ENCODE measurements at places on chromosomes 6 and 20.

GRCh38 chr6:134162932-134163331 is 110.5 kb upstream of the SLC2A12 start:
- H3K27me3 ChIP-seq: no peaks in the 10 kb centered on the region
- H3K4me1 ChIP-seq: no peaks in the 10 kb centered on the region
- DNase-seq: no peak
- H3K27ac ChIP-seq: no peak overlapping the region
- no peaks in the 10 kb centered on the region for H3K36me3 ChIP-seq

GRCh38 chr6:9521152-9521530 is 893.7 kb downstream of the TFAP2A start:
- H3K27ac ChIP-seq: no peak overlapping the region
- H3K4me3 ChIP-seq: no peak overlapping the region
- H3K4me1 ChIP-seq: no peaks in the 10 kb centered on the region
- DNase-seq: no peak
- H3K36me3 ChIP-seq: no peaks in the 10 kb centered on the region

DNA sequence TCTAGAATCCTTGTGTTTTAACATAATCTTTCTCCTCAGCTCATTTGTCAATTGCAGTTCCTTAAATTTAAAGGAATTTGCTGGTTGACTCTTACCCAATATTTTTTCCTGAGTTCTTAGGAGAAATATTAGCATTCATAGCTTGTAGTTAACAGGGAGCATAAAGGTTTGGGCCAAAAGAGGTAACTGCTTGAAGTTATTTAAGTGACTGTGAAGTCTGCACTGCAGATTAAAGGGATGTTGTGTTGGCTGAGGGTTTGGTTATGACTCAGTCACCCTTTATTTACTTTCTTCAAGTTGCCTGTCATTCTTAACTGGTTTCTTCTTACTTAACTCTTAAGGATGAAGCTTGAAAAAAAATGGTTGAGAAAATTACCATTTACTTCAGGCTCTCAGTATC is 220.3 kb upstream of the LAMP5 start:
- no peak for DNase-seq
- no peaks in the 10 kb centered on the region for H3K4me1 ChIP-seq
- H3K36me3 ChIP-seq: no peaks in the 10 kb centered on the region
- H3K27me3 ChIP-seq: no peaks in the 10 kb centered on the region
- H3K27ac ChIP-seq: no peak overlapping the region
- H3K4me3 ChIP-seq: no peak overlapping the region

DNA sequence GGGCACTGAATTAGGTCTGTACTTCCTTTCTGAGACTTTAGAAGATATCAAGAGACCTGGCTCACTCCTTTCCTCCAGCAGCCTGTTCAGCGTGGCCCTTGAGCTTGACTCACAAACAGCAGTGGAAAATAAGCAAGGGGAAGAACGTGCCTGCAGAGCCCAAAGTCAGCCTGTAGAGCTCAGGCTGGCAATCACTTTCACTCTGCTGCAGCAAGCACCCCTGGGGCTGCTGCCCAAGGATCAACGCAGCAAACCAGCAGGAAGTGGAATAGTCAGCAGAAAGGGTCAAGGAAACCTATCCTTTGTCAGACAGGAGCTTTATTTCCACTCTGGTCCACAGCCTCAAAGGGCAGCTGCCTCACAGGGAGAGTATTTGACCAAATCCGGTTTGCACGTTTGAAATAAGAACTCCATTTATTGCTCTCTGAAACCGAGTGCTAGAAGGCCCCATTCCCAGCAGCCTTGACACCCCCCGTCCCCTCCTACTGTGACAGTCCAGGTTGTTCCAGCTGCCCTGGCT is 77.4 kb downstream of the PRDM1 start:
- peak overlapping the region; percentile 11 for H3K27ac ChIP-seq
- no peaks in the 10 kb centered on the region for H3K36me3 ChIP-seq
- H3K4me3 ChIP-seq: no peak overlapping the region
- no peak for DNase-seq
- peaks cover 21% of the 10 kb centered on the region for H3K4me1 ChIP-seq

GRCh38 chr20:37991157-37991866 is 41.9 kb downstream of the TTI1 start:
- DNase-seq: no peak
- peaks cover 6% of the 10 kb centered on the region for H3K4me1 ChIP-seq
- H3K27me3 ChIP-seq: no peaks in the 10 kb centered on the region
- H3K27ac ChIP-seq: no peak overlapping the region
- no peak overlapping the region for H3K4me3 ChIP-seq

- no peaks in the 10 kb centered on the region for H3K27me3 ChIP-seq
- no peaks in the 10 kb centered on the region for H3K4me1 ChIP-seq
- H3K4me3 ChIP-seq: no peak overlapping the region
- DNase-seq: no peak
- no peaks in the 10 kb centered on the region for H3K36me3 ChIP-seq
Observed at GRCh38 chr6:102501615-102502014, 1108.1 kb downstream of the GRIK2 start.

- no peaks in the 10 kb centered on the region for H3K36me3 ChIP-seq
- H3K4me3 ChIP-seq: no peak overlapping the region
- no peaks in the 10 kb centered on the region for H3K27me3 ChIP-seq
- H3K27ac ChIP-seq: no peak overlapping the region
Observed at GRCh38 chr6:34547701-34548644, 8.2 kb downstream of the SPDEF start.

GRCh38 chr6:79438030-79438429 is 99.2 kb downstream of the LCA5 start:
- DNase-seq: no peak
- H3K27me3 ChIP-seq: no peaks in the 10 kb centered on the region
- H3K4me3 ChIP-seq: no peak overlapping the region

DNA sequence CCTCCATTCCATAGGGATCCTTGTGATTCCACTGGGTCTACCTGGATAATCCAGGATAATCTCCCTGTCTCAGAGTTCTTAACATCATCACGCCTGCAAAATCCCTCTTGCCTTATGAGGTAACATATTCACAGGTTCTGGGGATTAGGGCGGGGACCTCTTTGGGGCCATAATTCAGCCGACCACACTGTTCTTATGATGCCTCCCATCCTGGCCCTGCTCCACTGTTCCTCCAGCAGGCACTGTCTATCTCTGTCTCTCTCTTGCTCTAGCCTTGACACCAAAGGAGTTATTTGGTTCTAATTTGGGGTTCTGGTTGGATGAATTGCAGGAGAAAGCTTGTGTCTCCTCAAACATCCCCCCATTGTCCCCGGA is 168.1 kb downstream of the NFATC2 start:
- no peaks in the 10 kb centered on the region for H3K4me1 ChIP-seq
- H3K27ac ChIP-seq: no peak overlapping the region
- H3K4me3 ChIP-seq: no peak overlapping the region
- no peaks in the 10 kb centered on the region for H3K36me3 ChIP-seq

GRCh38 chr6:47701363-47701762 is 3.0 kb downstream of the ADGRF4 start:
- H3K27ac ChIP-seq: no peak overlapping the region
- no peaks in the 10 kb centered on the region for H3K27me3 ChIP-seq
- no peaks in the 10 kb centered on the region for H3K36me3 ChIP-seq
- no peak for DNase-seq
- H3K4me3 ChIP-seq: no peak overlapping the region

GRCh38 chr20:63538204-63539091 is 1.3 kb upstream of the PTK6 start:
- H3K4me3 ChIP-seq: peak overlapping the region; percentile 67
- H3K36me3 ChIP-seq: no peaks in the 10 kb centered on the region
- H3K4me1 ChIP-seq: peaks cover 2% of the 10 kb centered on the region
- no peak for DNase-seq
- H3K27ac ChIP-seq: peak overlapping the region; percentile 84

DNA sequence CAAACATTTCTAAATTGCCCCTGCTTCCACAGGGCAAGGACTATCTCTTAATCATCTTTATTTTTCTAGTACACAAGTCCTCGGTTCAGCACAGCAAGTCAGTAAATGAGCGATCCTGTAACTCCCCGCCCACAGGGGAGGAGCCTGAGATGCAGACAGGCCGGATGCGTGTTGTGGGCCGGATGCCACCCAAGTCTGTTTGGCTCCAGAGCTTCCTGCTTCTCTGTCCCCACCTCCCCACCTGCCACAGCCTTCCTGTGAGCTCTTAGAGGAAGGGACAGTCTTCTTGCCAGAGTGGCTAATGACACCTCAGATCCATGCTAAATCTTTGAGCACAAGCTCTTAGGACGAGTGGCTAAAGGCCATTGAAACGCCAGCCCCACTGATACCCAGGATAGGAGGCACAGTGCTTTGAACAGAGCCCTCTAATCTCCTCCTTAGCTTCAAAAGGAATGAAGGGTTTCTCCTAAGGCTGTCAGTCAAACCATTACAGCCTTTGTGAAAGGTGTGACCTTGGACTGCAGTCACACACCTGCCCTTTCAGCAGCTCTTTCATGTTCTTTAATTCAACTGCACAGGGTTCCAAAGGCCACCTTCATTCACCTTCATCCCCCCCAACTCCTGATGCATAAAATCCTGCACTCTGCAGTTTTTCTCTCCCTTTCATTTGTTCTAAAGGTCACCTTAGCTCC is 264.3 kb downstream of the TFAP2C start:
- no peak for DNase-seq
- H3K36me3 ChIP-seq: no peaks in the 10 kb centered on the region
- no peaks in the 10 kb centered on the region for H3K27me3 ChIP-seq
- H3K27ac ChIP-seq: no peak overlapping the region

GRCh38 chr6:3742426-3743344 is 8.8 kb downstream of the PXDC1 start:
- H3K27me3 ChIP-seq: peaks cover 8% of the 10 kb centered on the region
- DNase-seq: peak; percentile 62
- no peak overlapping the region for H3K4me3 ChIP-seq
- peaks cover 15% of the 10 kb centered on the region for H3K4me1 ChIP-seq

- no peak overlapping the region for H3K4me3 ChIP-seq
- no peak overlapping the region for H3K27ac ChIP-seq
- H3K4me1 ChIP-seq: no peaks in the 10 kb centered on the region
- H3K36me3 ChIP-seq: no peaks in the 10 kb centered on the region
- no peaks in the 10 kb centered on the region for H3K27me3 ChIP-seq
- DNase-seq: no peak
Observed at GRCh38 chr6:14681699-14682487, 564.0 kb upstream of the JARID2 start.

DNA sequence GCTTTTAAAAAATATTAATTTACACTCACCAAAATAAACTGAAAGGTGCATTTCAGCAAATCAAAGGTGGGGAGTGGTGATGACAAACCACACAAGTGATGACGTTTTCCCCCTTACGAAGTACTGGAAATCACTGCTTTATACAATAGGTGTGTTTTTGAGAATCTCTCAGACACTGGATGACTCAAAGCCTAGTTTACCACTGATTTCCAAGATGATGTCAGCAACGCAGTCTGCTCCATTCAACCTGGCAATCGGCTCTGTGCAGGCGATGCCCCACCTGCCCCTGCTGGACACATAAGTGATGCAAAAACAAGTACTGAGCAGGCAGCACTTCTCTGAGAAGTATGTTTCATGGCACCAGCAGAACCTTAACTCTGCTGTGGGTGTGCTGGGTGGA is 114.4 kb downstream of the SOD2 start:
- H3K27ac ChIP-seq: no peak overlapping the region
- H3K27me3 ChIP-seq: no peaks in the 10 kb centered on the region
- no peak for DNase-seq
- no peak overlapping the region for H3K4me3 ChIP-seq
- H3K36me3 ChIP-seq: no peaks in the 10 kb centered on the region

DNA sequence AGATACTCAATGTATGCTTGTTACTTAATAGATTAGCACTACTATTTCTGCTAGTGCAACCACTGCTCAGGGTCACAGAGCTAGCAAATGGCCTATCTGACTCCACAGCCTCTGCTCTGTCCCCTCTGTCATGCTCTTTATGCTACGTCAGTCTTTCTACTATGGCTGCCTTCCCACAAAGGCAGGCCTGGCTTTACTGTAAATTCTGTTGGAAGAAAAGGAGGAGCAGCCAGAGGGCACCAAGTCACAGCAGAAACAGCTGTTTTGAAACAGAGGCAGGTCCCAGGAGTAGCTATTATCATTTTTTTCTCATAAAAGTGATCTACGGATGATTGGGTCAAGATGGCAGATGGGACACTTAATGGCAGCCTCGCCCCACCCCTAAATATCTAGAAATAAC is 10.0 kb upstream of the ELMO2 start:
- H3K27ac ChIP-seq: no peak overlapping the region
- peaks cover 10% of the 10 kb centered on the region for H3K27me3 ChIP-seq
- H3K4me1 ChIP-seq: no peaks in the 10 kb centered on the region
- no peak for DNase-seq
- H3K36me3 ChIP-seq: no peaks in the 10 kb centered on the region

DNA sequence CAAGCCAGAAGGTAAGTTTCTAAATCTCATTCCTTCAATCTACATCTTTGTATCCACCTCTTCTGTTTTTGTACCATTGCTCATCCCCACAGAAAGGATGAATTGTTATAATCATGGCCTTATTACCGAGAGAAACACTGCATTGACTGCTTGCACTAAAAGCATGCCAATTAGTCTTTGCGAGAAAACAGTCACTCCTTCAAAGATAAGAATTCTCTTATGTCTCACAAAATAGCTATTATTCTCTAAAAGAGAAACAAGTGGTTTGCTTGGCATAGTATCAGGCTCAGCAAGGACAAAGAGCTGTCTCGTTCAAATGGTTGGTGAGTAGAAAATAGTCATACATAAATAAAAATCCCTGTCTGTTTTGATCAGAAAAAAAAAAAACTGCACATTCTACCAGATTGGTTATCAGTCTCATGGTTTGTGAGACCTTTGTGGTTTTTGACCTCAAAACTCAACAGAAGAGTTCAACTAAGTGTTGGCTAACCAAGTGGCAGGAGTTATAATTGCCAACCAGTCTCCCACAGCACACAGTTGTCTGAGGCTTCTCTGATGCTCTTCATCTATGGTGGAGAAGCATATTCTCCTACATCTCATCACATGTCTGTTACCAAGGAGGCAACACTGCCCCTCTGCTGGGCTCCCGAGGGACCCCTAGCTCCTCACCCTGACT is 35.1 kb upstream of the ARMH2 start:
- no peaks in the 10 kb centered on the region for H3K27me3 ChIP-seq
- no peak overlapping the region for H3K4me3 ChIP-seq
- H3K36me3 ChIP-seq: peaks cover 60% of the 10 kb centered on the region

GRCh38 chr20:63090052-63090451 is 83.3 kb upstream of the BHLHE23 start:
- H3K27me3 ChIP-seq: peaks cover 21% of the 10 kb centered on the region
- H3K4me1 ChIP-seq: no peaks in the 10 kb centered on the region
- no peak overlapping the region for H3K4me3 ChIP-seq
- no peak overlapping the region for H3K27ac ChIP-seq

- no peak overlapping the region for H3K27ac ChIP-seq
- H3K36me3 ChIP-seq: peaks cover 21% of the 10 kb centered on the region
- no peak for DNase-seq
- no peak overlapping the region for H3K4me3 ChIP-seq
- H3K4me1 ChIP-seq: no peaks in the 10 kb centered on the region
Observed at GRCh38 chr20:35561268-35561667, 19.4 kb downstream of the ERGIC3 start.

- no peaks in the 10 kb centered on the region for H3K4me1 ChIP-seq
- no peaks in the 10 kb centered on the region for H3K27me3 ChIP-seq
- H3K27ac ChIP-seq: no peak overlapping the region
- DNase-seq: no peak
- H3K4me3 ChIP-seq: no peak overlapping the region
- H3K36me3 ChIP-seq: no peaks in the 10 kb centered on the region
Observed at GRCh38 chr6:57252975-57253374, 30.9 kb upstream of the RAB23 start.

GRCh38 chr6:35436071-35436857 is 15.9 kb upstream of the FANCE start:
- no peak overlapping the region for H3K27ac ChIP-seq
- DNase-seq: no peak
- no peaks in the 10 kb centered on the region for H3K27me3 ChIP-seq
- no peak overlapping the region for H3K4me3 ChIP-seq
- no peaks in the 10 kb centered on the region for H3K4me1 ChIP-seq

GRCh38 chr6:44708208-44708607 is 320.7 kb downstream of the CDC5L start:
- H3K36me3 ChIP-seq: no peaks in the 10 kb centered on the region
- no peak for DNase-seq
- H3K27ac ChIP-seq: no peak overlapping the region
- H3K4me1 ChIP-seq: no peaks in the 10 kb centered on the region
